Fibroblast of lung (primary cell): ENCODE measurements at places on chromosomes 5 and 9.

- H3K27me3 ChIP-seq: no peaks in the 10 kb centered on the region
- no peak overlapping the region for H3K27ac ChIP-seq
- no peak for DNase-seq
- no peak overlapping the region for H3K4me3 ChIP-seq
These were observed 235.8 kb downstream of the TMEM38B start for GRCh38 chr9:105930011-105930627.

GRCh38 chr5:87361031-87361445 lies 51.7 kb downstream of the CCNH start:
- H3K4me1 ChIP-seq: peaks cover 3% of the 10 kb centered on the region
- no peak overlapping the region for H3K4me3 ChIP-seq
- H3K27me3 ChIP-seq: no peaks in the 10 kb centered on the region
- no peak overlapping the region for H3K27ac ChIP-seq

- H3K27ac ChIP-seq: no peak overlapping the region
- H3K27me3 ChIP-seq: no peaks in the 10 kb centered on the region
- peaks cover 5% of the 10 kb centered on the region for H3K4me1 ChIP-seq
- DNase-seq: peak; percentile 51
These were observed 155.1 kb downstream of the BNC2 start for GRCh38 chr9:16715404-16715803.

GRCh38 chr9:14424983-14425382 lies 111.0 kb upstream of the NFIB start:
- H3K27ac ChIP-seq: no peak overlapping the region
- peaks cover 2% of the 10 kb centered on the region for H3K27me3 ChIP-seq
- H3K36me3 ChIP-seq: no peaks in the 10 kb centered on the region
- no peak for DNase-seq

- no peak overlapping the region for H3K27ac ChIP-seq
- no peak overlapping the region for H3K4me3 ChIP-seq
- H3K36me3 ChIP-seq: no peaks in the 10 kb centered on the region
- DNase-seq: no peak
- no peaks in the 10 kb centered on the region for H3K27me3 ChIP-seq
These were observed 32.3 kb upstream of the WDR38 start for GRCh38 chr9:124820698-124821623.

GRCh38 chr5:90099099-90099498 lies 310.5 kb downstream of the CETN3 start:
- no peaks in the 10 kb centered on the region for H3K4me1 ChIP-seq
- DNase-seq: peak; percentile 37
- H3K4me3 ChIP-seq: no peak overlapping the region
- H3K36me3 ChIP-seq: no peaks in the 10 kb centered on the region
- H3K27ac ChIP-seq: no peak overlapping the region
- no peaks in the 10 kb centered on the region for H3K27me3 ChIP-seq

DNA sequence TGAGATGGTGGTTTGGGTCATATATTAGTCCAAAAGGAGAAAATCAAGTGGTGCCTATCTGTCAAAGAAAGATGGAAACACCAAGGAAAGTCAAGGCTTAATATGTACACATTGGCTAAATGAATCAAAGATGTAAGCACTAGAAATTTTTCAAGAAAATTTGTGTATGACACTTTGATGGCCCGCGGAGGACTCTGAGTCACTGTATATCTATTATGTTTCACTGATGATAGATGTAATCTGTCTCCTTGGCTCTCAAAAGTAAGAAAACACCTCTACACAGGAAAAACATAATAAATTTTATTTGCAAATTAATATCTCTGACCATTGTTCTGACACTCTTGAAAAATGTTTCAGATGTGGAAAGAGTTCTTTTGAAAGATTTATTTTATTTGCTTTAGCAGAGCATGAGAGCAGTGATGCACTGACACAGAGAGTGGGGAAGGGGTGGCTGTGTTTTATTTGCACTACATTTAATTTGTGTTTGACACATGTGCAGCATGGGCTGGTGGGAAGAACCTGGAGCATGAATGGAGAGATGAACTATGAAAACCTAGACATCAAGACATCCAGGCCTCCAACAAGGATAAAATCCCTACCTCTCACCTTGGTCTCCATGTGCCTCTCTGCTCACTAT lies 180.8 kb upstream of the GAS1 start:
- no peak overlapping the region for H3K4me3 ChIP-seq
- H3K27me3 ChIP-seq: no peaks in the 10 kb centered on the region
- no peaks in the 10 kb centered on the region for H3K4me1 ChIP-seq
- no peak overlapping the region for H3K27ac ChIP-seq

- H3K36me3 ChIP-seq: no peaks in the 10 kb centered on the region
- no peak for DNase-seq
These were observed 2.8 kb downstream of the ANKH start for GRCh38 chr5:14868771-14869170.

DNA sequence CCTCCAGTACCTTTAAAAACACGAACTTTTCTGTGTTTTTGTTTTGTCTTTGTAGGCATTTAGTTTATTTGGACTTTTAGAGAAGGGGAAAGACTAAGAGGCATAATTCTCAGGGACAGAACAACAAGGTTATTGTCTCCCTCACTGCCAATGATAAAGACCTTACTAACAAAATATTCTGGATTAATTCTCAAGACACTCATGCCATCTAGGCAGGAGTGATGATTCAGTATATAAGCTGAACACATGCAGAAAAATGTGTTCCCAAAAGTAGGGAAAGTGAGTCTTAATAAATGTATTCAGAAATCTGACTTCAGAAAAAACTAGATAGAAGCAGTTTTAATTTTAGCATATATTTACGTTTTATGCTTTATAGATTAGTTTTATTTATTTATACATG lies 17.4 kb upstream of the ASPN start:
- no peaks in the 10 kb centered on the region for H3K36me3 ChIP-seq
- H3K27ac ChIP-seq: no peak overlapping the region
- no peak overlapping the region for H3K4me3 ChIP-seq
- peaks cover 3% of the 10 kb centered on the region for H3K4me1 ChIP-seq
- DNase-seq: no peak
- no peaks in the 10 kb centered on the region for H3K27me3 ChIP-seq

GRCh38 chr5:132094393-132095076 lies 20.9 kb downstream of the CSF2 start:
- H3K36me3 ChIP-seq: no peaks in the 10 kb centered on the region
- DNase-seq: peak; percentile 98

- H3K27ac ChIP-seq: no peak overlapping the region
- H3K4me3 ChIP-seq: no peak overlapping the region
- no peaks in the 10 kb centered on the region for H3K4me1 ChIP-seq
- no peak for DNase-seq
- peaks cover 35% of the 10 kb centered on the region for H3K27me3 ChIP-seq
These were observed 4.0 kb downstream of the GLDC start for GRCh38 chr9:6641561-6641960.

DNA sequence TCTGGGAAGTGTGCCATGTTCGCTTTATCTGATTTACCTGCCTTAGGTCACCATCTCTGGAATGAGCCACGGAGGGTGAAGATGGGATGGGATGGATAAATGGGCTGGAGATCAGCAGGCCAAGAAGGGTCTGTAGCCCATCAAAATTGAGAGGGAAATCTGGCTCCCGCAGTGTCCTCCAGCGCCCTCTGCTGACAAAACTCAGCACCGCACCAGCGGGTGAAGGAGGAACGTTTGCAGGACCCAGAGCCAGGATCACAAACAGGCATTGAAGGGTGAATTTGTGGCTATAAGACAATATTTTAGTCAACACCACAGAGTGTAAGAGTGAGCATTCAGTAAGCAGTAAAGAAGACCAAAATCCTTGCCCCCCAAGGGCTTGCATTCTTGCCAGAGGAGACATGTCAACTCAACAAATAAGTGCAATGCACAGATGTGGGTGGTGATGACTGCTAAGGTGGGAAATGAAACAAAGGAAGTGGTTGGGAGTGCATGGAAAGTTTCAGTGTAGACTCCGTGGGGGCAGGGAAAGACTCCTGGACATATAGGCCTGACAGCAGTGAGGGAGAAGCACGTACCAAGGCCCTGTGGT lies 124.4 kb downstream of the TENT4A start:
- DNase-seq: no peak
- no peak overlapping the region for H3K4me3 ChIP-seq
- no peak overlapping the region for H3K27ac ChIP-seq
- H3K27me3 ChIP-seq: no peaks in the 10 kb centered on the region
- H3K4me1 ChIP-seq: no peaks in the 10 kb centered on the region
- H3K36me3 ChIP-seq: no peaks in the 10 kb centered on the region

- no peak overlapping the region for H3K4me3 ChIP-seq
- no peaks in the 10 kb centered on the region for H3K36me3 ChIP-seq
- H3K27me3 ChIP-seq: no peaks in the 10 kb centered on the region
- H3K27ac ChIP-seq: no peak overlapping the region
- H3K4me1 ChIP-seq: no peaks in the 10 kb centered on the region
- no peak for DNase-seq
These were observed 15.8 kb upstream of the NRARP start for GRCh38 chr9:137317718-137318511.

DNA sequence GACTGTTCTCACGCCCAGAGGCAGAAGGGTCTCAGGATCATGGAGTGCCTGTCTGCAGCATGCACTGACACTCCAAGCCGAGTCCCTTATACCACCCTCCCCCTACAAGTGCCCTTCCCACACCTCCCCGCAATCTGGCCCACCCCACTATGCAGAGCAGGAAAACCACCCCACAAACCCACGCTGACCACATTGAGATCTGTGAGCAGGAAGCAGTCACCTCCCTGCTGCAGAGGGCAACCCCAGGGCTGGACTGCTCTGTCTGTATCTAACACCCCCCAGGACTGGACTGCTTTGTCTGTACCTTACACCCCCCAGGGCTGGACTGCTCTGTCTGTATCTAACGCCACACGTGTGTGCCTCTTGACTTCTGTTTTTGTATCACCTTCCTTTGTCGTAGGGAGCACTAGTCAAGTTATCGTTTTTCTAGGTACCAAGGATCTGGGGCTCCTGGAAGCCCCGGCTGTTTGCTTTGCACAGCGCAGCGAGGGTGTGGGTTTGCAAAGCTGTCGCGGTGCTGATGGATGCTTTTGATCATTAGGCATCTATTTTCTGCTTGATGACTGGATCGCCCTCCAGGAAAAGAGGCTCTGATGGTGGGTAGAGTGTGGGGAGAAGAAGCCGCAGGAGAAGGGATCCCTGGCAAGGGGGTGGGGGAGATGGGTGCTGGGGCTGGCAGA lies 21.5 kb downstream of the OLFM1 start:
- H3K36me3 ChIP-seq: no peaks in the 10 kb centered on the region
- DNase-seq: no peak
- H3K4me1 ChIP-seq: no peaks in the 10 kb centered on the region
- H3K27ac ChIP-seq: no peak overlapping the region
- no peaks in the 10 kb centered on the region for H3K27me3 ChIP-seq

DNA sequence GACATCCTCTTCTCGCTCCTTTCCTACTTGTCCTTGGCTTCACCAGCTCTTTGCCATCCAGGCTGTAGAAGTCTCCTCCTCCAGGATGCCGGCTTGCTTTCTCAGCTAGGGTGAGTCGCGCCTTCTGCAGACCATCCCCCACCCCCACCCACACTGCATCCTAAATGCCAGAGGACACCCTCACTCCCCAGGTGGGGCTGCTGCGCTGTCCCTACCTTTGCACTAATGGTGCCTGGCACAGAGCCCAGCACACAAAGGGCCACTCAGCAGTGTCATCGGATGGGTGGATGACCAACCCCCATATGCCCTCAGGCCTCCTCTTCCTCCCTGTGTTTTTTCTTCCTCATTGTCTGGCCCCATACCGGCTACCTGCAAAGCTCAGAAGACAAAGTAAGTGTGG lies 14.8 kb downstream of the IL9 start:
- H3K27ac ChIP-seq: no peak overlapping the region
- H3K27me3 ChIP-seq: peaks cover 2% of the 10 kb centered on the region
- no peak for DNase-seq
- no peaks in the 10 kb centered on the region for H3K4me1 ChIP-seq

DNA sequence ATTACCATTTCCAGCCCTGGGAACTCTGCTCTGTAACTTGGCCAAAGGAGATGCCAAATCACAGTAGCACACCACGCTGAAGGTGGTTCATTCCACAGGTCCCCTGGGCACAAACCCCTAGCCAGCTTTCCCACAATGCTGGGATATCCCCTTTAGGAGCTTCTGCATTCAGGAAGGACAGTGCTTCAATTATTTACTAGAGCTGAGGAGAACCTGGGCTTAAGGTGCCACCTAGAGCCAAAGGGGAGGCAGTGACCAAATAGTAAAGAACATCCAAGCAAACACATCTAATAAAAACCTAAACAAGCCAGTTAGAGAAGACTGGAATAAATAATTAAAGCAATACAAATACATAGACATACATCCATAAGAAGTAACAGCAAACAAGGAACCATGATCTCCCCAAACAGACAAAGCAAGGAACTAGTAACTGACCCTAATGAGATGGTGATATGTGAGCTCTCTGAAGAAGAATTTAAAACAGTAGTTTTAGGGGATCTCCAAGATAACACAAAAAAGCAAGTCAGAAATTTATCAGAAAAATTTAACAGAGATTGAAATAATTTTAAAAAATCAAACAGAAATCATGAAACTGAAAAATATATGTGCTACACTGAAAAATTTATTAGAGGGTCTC lies 14.6 kb downstream of the KIF4B start:
- H3K27ac ChIP-seq: no peak overlapping the region
- H3K27me3 ChIP-seq: no peaks in the 10 kb centered on the region
- H3K4me1 ChIP-seq: no peaks in the 10 kb centered on the region
- DNase-seq: no peak

DNA sequence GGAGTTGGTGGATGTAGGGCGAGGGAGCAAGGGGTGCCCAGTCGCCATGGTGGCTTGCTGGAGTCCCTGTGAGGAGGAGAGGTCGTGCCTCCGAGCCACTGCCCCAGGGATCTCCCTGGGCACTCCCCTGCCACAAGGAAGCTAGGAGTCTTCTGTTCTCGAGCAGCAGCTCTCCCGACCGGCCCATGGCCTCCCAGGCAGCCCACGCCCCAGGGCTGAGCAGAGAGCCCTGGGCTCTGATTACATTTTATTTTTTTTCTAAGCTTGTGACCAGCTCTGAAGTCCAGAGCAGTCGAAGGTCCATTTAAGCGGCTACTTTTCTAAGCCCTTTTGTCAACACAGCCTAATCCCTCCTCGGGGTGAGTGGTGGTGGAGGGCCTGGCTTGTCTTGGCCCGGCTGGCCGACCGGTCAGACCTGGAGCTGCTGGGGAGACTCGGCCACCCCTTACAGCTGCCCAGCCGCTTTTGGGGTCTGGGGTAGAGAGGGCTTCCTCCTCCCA lies 2.1 kb downstream of the RXRA start:
- no peaks in the 10 kb centered on the region for H3K27me3 ChIP-seq
- no peaks in the 10 kb centered on the region for H3K36me3 ChIP-seq
- H3K4me1 ChIP-seq: peaks cover 24% of the 10 kb centered on the region
- DNase-seq: no peak
- H3K4me3 ChIP-seq: peak overlapping the region; percentile 73

GRCh38 chr5:97163360-97163764 lies 19.7 kb downstream of the RIOK2 start:
- H3K36me3 ChIP-seq: peaks cover 2% of the 10 kb centered on the region
- H3K27me3 ChIP-seq: no peaks in the 10 kb centered on the region
- DNase-seq: peak; percentile 54
- no peaks in the 10 kb centered on the region for H3K4me1 ChIP-seq

GRCh38 chr5:40603378-40603777 lies 76.3 kb upstream of the PTGER4 start:
- DNase-seq: no peak
- H3K27ac ChIP-seq: no peak overlapping the region
- H3K36me3 ChIP-seq: no peaks in the 10 kb centered on the region
- H3K4me1 ChIP-seq: no peaks in the 10 kb centered on the region
